Endothelial cell (in vitro differentiated cells): ENCODE measurements at places on chromosomes 3 and 15.

GRCh38 chr3:136811701-136812100 is 7.2 kb upstream of the SLC35G2 start:
- H3K36me3 ChIP-seq, result no peaks in the 10 kb centered on the region
- no peak overlapping the region for H3K27ac ChIP-seq
- H3K4me1 ChIP-seq, result no peaks in the 10 kb centered on the region
- no peak for DNase-seq

DNA sequence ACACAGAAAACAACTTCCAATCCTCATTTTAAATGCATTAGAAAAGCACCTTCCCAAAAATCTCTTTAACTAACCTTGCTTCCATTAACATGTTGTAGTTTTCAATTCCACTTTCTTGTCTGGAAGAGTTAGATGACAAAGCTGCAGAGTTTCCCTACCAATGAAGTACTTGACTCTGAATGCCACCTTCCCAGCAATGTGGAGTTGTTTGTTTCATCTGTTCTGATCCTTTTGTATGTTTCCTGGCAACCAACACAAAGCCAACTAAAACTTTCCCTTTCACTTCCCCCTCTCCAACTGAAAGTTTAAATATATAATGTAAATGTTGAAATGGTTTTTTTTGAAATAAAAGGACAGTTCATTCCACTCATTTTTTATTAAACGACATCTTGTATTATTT is at the start of gene WDR49:
Gene WDR49, minus strand, starts transcription at position 183 of the 400 bp plus-strand sequence. CDS start 517 bp downstream, outside the sequence.
- H3K4me3 ChIP-seq, result no peak within 1 kb of the TSS
- peak within 1 kb of the TSS; percentile 72 for H3K27ac ChIP-seq
- peaks cover 9% of the 10 kb centered on the region for H3K4me1 ChIP-seq

DNA sequence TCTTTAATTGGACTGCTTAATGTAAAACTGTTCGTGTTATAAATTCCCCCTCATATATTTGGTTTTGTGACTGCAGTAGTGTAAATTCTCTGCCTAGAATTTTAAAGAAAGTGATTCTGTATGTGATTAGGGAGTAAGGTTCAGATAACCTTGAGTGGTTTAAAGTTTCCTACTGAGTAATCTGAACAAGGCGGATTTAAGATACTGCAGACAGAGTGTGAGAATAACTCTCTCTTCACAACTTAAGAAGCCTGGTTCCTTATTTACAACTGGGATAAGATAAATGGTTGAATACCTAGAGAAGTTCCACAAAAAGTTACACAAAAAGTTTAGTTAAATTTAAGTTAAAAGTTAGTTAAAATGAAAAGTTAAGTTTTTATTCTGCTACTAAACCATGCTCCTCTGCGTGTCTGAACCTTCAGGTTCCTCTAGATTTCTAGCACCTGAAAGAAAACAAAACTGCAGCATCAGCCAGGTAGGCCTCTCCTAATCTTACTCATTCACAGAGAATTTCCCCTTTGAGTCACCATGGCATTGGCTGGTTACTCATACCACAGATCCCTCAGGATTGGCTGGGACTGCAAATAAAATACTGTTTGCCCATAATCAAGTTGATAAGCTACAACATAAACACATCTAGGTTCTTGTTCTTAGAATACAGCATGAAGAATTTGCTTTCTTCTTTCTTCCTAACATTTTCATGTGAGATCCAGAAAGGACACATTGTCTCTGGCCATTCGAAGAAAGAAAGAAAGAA is at the start of gene ARL14:
Gene ARL14, plus strand, starts transcription at position 614 of the 757 bp plus-strand sequence. CDS start 187 bp downstream, outside the sequence.
- DNase-seq, result no peak
- H3K4me1 ChIP-seq, result peaks cover 8% of the 10 kb centered on the region
- no peaks in the 10 kb centered on the region for H3K36me3 ChIP-seq

DNA sequence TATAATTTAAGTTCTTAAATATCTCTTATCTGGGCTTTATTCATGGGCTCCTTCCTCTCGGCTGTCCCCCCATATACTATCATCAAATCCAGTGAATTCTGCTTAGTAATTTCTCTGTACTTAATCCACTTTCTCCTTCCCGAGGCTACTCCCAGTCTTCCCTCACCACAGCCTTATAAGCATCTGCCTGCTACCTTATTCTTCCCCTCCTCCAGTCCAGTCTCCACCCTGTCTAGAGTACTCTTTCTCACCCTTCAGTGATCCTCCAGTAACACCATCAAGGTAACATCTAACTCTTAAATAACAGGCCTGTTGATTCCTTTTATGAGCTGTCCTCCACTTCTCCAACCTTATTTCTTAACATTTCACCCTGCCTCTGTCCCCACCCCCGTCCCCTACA is 65.8 kb downstream of the NEO1 start:
- H3K27me3 ChIP-seq, result peaks cover 2% of the 10 kb centered on the region
- H3K36me3 ChIP-seq, result peaks cover 7% of the 10 kb centered on the region
- H3K4me3 ChIP-seq, result no peak overlapping the region

DNA sequence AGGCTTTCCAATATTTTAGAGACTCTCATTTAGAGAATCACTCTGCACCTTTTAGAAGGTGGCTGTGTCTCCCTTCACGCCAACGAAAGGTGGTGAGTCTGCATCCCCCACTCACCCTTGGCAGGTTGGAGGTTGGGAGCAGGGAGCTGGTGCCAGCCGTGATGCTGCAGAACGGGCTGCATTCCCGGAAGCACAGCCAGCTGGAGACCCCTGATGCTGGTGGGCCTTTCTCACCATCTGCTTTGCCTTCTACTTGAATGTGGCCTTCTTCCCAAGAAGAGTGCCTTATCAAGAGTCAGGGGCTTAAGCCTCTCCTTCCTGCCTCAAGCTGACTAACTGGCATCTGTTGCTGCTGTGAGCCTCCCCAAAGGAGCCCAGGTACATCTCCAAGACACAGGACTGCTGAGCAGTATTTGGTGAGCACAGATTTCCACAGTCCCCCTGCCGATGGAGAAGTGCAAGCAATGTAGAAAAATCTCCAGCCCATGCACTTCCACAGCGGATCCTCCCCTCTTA is 17.7 kb upstream of the HEG1 start:
- no peak overlapping the region for H3K4me3 ChIP-seq
- H3K27ac ChIP-seq, result no peak overlapping the region
- H3K27me3 ChIP-seq, result peaks cover 5% of the 10 kb centered on the region

- H3K4me1 ChIP-seq, result no peaks in the 10 kb centered on the region
- no peak overlapping the region for H3K27ac ChIP-seq
- peaks cover 2% of the 10 kb centered on the region for H3K27me3 ChIP-seq
- H3K36me3 ChIP-seq, result no peaks in the 10 kb centered on the region
- H3K4me3 ChIP-seq, result no peak overlapping the region
These were observed 445.3 kb downstream of the C3orf38 start for GRCh38 chr3:88595026-88595425.

GRCh38 chr15:99536422-99537040 is 29.3 kb upstream of the MEF2A start:
- no peaks in the 10 kb centered on the region for H3K27me3 ChIP-seq
- H3K27ac ChIP-seq, result no peak overlapping the region
- H3K4me3 ChIP-seq, result no peak overlapping the region
- no peaks in the 10 kb centered on the region for H3K4me1 ChIP-seq

DNA sequence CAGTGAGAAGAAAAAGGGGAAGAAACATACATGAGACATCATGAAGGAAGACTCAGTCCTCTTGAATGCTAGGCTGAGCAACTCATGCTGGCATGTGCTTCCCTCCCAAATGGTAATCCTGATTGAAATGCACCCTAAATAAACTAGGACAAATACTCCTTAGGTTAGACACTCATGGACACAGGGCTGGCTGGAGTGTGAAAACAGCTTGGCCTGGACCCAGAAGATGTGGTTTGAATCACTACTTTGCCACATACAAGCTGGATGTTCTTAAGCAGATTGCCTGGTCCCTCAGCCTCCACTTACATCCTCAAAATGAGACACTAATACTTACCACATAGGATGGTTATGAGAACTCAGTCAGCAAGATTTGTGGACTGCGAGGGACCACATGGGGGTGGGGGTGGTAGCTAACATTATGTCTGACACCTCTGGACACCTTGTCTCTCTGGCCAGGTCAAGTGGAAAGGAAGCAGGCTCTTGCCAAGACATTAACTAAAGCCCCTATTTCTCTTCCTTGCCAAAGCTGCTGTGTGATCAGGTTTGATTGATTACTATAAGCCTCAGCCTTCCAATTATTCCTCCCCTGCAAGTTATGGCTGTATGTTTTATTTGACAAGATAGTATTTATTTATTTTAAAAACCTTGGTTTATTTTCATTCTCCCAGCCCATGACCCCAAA is 138.9 kb upstream of the SLC7A14 start:
- no peaks in the 10 kb centered on the region for H3K27me3 ChIP-seq
- no peak overlapping the region for H3K27ac ChIP-seq
- H3K4me3 ChIP-seq, result no peak overlapping the region
- no peaks in the 10 kb centered on the region for H3K36me3 ChIP-seq
- no peak for DNase-seq
